ENCODE measurements at places on chromosomes 6 and 20.

GRCh38 chr6:44084231-44085014 is 42.8 kb downstream of the MRPL14 start:
- no peak for DNase-seq

GRCh38 chr6:16251706-16252105 is 13.3 kb downstream of the GMPR start:
- no peak for DNase-seq

DNA sequence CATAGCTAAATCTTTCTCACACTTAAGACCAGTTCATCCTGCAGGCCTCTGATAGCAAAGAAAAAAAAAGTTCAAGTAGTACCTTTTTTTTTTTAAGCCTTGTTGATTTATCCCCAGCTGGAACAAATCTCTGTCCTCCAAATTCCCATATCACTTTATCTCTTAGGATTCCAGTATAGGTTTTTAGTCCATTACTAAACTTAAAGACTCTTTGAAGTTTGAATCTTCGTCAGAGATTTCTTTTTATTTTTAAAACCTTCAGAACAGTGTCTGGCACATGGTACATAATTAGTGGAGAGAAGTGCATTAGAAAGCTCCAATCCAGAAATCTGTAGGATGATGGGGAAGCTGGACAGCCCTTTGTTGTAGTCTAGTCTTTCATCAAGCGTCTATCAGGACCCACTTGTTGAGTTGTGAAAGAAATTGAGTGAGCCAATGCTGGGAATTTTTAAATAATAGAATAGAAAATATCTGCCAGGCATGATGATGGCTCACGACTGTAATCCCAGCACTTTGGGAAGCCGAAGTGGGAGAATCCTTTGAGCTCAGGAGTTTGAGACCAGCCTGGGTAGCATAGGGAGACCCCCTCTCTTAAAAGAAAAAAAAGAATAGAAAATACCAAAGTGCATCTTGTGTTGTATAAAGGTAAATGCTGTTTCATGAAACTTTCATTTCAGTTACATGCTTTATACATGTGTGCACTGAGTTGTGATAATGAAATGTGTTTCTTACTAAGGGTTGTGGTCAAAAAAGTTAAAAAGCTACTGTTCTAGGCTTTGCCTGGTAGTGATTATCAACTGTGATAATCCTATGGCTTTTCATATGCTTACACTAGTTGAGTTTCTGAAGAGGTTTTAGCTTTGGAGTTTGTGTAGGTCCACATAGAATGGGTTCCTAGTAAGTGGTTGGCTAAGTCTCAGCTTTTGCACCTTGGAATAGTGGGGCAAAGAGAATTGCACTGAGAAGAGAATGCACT is 3.2 kb downstream of the NFYA start:
- DNase-seq: no peak

DNA sequence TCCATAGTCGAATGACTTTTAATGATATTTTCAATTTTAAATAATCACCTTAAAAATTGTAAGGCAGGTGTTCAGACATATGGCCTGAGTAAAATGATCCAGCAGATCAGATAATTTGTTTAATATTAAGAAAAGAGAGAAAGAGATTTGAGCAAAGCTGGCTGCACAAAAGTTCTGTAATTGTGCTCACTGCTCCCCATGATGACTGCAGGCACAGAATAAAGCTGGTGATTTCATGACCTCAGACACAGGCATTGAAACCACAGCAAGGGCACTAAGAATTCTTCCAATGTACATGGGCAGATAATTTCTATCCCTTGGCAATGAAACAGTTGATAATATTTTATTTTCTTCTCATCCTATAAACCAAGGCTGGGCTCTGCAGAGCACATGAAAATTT is 553.1 kb downstream of the NKAIN2 start:
- no peak for DNase-seq

GRCh38 chr20:24894488-24894887 is 54.6 kb upstream of the CST7 start:
- DNase-seq: no peak

DNA sequence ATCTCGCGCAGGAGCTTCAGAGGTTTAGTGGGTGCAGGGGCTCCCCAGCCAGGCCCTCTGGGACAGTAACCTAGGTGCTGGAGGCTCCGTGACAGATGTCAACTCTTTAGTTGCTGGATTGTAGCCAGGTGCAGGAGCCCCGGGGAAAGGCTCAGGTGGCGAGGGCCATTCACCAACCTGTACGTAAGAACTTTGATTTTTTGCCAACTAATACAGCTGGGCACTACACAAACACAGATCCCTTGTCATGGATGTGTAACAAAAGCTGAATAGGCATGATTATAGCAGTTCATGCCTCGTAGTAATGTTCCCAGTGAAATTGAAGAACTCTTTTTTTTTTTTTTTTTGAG is 82.6 kb downstream of the CDC5L start:
- no peak for DNase-seq

DNA sequence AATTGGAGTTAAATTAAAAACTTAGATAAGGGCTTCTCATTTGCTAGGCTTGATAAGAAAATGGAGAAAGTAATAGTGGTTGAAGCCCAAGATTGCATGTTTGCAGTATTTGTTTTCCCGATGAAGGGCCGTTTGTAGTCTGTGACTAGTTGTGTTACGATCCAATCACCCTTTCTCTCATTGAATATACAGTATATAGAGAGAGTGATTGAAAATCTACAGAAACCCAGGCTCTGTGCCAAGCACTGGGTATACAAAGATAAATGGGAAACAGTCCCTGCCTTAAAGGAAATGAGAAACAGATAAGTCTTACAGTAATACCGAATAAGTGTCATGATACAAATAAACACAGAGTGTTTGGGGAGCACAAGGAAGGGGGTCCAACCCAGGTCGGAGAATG is 55.2 kb upstream of the CDKAL1 start:
- no peak for DNase-seq

DNA sequence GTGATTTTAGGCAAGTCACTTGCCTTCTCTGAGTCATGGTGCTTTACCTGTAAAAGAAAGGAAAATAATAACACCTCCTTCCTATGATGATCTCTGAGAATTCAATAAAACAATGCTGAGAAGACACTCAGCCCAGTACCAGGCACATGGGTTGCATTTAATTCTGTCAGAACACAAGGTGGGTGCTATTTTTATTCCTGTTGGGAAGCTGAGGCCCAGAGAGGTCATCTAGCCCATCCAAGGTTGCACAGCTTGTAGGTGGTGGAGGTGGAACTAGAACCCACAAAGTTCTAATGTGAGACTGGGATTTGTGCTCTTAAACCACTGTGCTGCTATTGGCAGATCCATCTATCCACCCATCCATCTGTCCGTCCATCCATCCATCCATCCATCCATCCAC is 39.6 kb upstream of the PTGIS start:
- no peak for DNase-seq

GRCh38 chr20:9261781-9262180 is 192.9 kb downstream of the PLCB4 start:
- no peak for DNase-seq

- no peak for DNase-seq
Observed at GRCh38 chr6:18218233-18218632, 46.1 kb downstream of the DEK start.

GRCh38 chr20:59818911-59819310 is 114.5 kb downstream of the SYCP2 start:
- DNase-seq: no peak
